Right hindlimb (tissue), 1 donor: ENCODE measurements at places on chromosomes 2 and 18.

DNA sequence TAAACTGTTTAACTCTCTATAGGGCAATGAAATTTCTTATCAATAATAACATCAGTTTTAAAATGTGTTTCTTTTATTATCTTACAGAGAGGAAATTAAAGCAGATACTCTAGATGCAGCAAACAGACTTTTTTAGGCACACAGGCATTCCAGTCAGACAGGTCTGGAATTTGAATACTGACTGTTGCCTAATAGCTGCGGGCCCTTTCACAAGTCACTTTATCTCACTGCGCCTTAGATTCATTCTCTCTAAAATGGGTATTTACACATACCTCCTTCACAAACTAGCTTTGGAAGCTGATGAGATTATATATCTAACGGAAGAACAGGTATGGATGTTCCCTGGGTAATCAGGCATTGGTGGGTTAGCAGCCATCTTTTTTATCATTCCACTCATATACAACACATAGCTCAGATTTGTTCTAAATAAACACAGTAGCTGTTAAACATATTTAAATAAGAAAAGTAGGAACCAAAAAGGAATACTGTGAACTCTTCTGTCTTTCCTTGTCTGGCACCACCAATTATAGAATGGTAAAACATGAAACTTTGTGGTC lies 104.2 kb downstream of the LRP2 start:
- no peak for DNase-seq

DNA sequence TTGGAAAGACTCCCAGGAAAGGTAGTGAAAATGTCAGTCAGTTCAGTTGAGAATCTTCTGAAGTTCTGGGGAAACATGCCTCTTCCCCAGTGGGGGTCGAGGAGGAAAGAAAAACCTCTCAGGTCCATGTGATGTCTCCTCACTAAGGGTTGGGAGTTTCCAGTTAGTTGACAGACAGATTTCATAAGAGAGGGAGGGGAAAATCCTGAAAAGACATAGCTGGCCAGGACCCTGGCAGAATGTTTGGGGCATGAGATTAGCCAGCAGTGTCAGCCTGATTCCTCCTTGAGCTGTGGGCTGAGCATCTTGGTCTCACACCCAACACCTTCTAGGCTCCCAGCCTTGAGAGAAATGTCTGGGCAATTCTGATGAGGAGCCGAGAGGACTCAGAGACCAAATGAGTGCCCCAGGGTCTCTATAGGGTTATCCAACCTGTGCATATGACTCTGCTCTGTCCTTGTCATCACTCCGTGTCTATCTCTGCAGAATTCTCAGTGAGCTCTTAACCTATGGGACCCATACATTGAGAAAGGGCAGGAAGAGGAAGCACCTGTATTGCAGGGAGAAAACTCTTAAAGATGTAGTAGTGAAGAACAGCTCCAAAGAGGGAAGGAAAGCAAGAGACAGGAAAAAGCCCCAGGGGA lies 13.9 kb downstream of the BMP10 start:
- DNase-seq: no peak

GRCh38 chr2:224393157-224393872 lies 8.6 kb downstream of the FAM124B start:
- DNase-seq: no peak

- DNase-seq: no peak
These were observed 1.0 kb downstream of the DARS1 start for GRCh38 chr2:135984199-135985017.

- no peak for DNase-seq
These were observed 44.9 kb downstream of the LMAN2L start for GRCh38 chr2:96694816-96695455.

DNA sequence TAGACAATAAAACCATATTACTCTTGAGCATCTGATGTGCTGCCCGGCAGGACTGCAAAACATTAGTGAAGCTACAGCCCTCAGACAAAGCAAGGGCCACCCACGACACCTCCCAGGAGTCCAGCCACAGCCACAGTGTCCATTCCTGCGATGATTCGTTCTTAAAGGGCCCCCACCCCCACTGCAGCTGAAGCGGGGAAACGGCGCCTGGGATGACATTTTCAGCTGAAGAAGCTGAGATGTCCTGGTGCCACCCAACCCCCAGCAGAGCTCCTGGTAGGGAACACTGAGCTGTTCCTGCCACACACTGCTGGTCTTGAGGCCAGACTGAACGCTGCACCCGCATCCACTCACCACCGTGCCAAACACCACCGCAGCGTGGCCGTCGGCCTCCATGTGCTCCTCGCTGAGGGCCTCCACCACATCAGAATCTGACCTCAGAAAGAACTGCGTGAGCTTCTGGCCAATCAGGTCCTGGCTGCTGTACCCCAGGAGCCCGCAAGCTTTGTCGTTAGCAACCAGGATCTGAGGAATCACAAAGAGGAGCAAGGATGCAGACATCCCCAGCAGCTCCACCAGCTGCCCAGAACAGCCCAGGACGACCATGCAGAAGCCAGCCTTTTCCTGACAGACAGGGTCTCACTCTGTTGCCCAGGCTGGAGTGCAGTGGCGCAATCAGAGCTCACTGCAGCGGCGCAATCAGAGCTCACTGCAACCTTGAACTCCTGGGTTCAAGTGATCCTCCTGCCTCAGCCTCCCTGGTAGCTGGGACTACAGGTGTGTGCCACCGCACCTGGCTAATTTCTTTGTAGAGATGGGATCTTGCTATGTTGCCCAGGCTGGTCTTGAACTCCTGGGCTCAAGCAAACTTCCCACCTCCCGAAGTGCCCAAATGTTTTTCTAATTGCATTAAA lies 9.5 kb downstream of the PASK start:
- no peak for DNase-seq

DNA sequence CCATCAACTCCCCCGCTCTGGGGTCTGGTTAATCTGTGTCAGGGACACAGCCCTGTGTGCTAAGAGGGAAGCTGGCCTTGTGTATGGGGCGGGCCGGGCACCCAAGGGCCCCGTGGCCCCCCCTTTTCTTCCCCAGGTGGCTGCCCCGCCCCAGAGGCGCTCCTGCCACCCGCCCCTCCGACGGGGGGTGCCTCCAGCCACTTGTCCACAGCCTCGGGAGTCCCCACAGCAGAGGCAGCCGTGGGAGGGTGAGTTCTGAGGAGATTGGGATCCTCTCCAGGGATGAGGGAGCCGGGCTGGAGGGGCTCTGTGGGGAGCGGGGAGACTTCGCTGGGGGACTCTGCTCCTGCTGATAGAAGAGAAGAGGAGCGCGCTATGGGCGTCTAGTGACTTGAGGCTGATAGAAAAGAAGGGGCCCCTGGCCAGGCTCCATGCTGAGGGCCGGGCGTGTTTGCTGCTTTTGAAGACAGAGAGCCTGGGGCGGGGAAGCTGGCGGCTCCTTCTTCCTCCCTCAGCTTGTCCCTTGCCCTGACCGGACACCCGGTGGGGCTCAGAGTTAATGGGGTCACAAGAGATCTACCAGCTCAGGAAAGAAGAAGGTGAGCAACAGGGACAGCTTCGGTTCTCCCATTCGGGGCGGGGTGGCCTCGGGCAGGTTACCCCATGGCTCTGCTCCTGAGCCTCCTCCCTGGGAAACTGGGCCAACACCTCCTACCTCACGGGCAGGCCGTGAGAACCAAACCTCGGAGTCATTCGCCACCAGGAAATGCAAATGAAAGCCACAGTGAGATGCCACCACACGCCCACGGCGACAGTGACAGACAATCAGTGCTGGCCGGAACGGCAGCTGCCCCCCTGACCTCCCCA lies 89.4 kb upstream of the TAF1B start:
- no peak for DNase-seq

GRCh38 chr2:216949700-216950413 lies 90.0 kb upstream of the TNP1 start:
- no peak for DNase-seq

DNA sequence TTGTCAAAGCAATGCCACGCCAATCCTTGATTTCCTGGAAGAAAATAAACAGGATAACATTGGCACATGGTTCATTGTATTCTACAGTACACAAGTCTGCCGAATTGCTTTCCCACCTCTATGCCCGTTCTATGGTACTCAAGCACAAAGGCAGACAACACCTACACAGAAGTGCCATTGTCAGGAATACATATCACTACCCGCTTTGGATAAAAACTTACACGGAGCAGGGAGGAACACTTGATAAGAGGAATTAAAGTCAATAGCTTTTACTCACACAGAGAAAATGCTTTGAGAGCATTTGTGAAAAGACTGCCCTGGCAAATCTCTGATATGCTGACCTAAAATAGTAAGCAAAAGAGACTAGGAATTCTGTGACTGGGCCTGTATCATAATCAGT lies 23.4 kb downstream of the PLEKHM3 start:
- no peak for DNase-seq

GRCh38 chr18:25830787-25831186 lies 259.6 kb downstream of the SS18 start:
- DNase-seq: peak; percentile 45

DNA sequence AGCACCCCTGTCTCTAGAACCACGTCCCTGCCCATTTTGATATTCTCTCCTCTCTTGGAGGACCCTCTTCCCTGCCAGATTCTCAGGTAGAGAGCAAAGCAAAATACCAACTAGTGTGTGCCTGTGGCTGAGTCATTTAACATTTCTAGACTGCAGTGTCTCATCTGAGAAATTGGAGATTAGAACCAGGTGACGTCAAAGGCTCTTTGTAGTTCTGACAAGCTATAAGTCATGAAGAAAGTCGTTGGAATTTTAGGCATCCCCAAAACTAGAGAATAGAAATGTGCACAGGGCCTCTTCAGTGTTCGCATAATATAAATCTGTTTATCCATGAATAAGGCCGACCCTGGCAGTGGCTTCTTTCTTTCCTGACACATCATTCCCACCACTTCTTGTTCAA lies 74.4 kb upstream of the TANC1 start:
- DNase-seq: no peak

GRCh38 chr2:121475811-121476571 lies 54.7 kb upstream of the RNU4ATAC start:
- DNase-seq: no peak

DNA sequence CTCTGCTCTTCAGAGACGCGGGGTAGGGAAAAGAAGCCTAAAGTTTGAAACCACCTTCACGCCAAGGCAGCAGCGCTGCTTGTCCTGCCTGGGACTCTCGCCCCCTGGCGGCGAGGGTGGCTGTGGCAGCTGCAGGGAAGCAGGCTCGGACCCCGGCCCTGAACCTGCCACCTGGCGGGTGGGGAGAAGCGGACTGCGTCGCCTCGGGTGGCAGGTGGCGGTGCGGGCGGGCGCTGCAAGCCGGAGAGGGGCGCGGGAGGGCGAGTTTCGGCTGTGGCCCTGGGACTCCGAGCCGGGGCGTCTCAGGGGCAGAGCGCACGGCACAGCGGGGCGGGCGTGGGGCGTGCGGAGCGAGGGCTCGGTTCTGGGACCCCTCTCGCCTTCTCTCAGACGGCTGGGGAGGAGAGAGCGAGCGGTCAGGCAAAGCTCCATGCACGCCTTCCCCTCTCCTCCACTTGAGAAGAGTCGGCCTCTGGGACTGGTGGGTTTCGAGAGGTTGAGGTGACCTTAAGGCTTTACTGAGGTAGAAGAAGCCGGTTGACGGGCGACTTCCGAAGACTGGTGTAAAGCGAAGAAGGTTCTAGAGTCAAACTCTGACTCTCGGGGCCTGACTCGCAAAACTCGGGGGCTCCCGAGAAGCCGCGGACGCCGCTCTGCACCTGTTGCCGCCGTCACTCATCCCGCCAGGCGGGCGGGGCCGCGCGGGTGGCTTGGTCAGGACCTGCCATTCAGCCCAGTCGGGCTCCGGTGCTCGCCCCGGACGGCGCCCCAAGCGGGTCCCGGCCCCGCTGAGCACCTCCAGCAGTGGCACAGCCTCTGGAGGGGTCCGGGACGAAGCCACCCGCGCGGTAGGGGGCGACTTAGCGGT lies 1.1 kb upstream of the BOLL start:
- DNase-seq: peak; percentile 58

DNA sequence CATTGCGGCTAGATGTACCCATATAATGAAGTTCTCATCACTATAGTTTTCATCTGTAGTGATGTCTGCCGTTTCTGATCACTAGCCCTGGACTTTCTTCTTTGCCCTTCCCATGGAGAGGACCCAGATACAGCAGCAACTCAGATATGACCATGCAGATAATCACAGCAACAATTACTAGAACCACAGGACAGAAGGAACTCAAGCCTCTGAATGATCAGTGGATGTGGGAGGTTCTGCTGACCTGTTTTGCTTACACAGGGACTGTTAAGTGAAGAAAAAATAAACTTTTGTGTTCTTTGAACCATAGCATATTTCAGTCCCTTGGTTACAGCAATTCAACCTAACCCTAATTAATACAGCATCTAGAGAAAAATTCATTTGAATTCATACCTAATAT lies 62.7 kb downstream of the ACVR1 start:
- no peak for DNase-seq

- peak; percentile 43 for DNase-seq
These were observed 864 bp downstream of the KLHL29 start for GRCh38 chr2:23385748-23386338.

- DNase-seq: peak; percentile 85
These were observed 35.2 kb downstream of the FAM178B start for GRCh38 chr2:96951125-96951654.

GRCh38 chr2:217316743-217317142 lies 456.9 kb upstream of the TNP1 start:
- DNase-seq: no peak

DNA sequence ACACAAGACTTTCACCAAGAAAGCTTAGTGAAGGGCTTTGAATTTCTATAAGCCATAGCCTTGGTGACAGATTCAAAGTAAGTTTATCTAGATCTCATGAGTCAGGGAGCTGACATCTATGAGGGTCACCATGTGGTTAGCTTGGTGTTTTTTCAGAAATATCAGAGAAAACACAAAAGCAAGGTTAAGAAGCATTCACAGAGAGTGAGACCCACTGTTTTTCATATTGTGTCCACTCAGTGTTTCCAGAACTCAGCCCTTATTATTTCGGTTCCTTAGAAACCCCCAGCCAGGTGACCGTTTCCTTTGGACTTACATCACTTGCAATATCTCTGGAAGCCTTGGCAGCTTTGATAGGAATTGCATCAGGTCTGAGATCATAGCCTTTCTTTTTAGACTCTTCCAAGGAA lies 76.6 kb downstream of the NEB start:
- DNase-seq: no peak

- peak; percentile 63 for DNase-seq
These were observed 56.4 kb upstream of the OTOS start for GRCh38 chr2:240196716-240197461.

DNA sequence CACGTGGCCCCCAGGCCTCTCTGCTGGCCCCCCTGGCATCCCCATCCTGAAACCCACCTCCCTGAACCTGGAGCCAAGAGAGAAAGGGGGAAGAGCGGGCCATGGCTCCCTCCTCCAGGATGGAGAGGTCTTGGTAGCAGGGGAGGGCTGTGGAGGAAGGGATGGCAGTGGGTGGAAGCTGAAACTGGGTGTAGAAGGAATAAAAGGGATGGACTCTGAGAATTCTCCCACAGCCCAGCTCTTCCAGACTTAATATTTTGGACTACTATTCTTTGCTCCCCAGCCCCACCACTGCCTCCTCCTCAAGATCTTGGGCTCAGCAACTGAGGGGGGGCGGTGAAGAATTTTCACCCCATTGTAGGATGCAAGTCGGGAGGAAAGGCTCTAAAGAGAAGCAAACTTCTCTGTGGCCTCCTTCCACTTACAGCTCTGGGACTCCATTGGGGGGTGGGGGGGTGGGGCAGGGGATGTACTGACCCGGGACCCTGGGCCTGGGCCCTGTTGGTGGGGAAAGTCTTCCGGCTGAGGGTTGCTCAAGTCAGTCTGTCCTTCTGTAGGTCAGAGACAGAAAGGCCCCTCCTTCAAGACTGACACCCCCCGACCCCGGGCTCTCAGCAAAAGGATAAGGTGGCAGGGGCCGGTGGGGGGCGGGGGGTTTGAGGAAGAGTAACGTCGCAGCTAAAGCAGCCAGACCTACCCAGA lies 501 bp downstream of the TNS1 start:
- no peak for DNase-seq

GRCh38 chr2:232235716-232236115 lies 142.8 kb upstream of the ALPP start:
- DNase-seq: no peak
